NCI-H460 (cell line): ENCODE measurements at places on chromosomes 11 and 22. TPM values are rescaled to one million over a fixed set of nuclear protein-coding genes. Genes with fewer than 3 reads are reported as not detected.

- DNase-seq: no peak
These were observed 617 bp upstream of the ARHGAP20 start for GRCh38 chr11:110712659-110713448.

- DNase-seq: no peak
These were observed 155.4 kb downstream of the DBX1 start for GRCh38 chr11:20004866-20005265.

The PLA2G6 gene
- total RNA-seq: 6.8 and 7.5 TPM in 2 replicates

- DNase-seq: peak; percentile 12
These were observed 43.6 kb upstream of the POU2AF1 start for GRCh38 chr11:111422494-111423249.

DNA sequence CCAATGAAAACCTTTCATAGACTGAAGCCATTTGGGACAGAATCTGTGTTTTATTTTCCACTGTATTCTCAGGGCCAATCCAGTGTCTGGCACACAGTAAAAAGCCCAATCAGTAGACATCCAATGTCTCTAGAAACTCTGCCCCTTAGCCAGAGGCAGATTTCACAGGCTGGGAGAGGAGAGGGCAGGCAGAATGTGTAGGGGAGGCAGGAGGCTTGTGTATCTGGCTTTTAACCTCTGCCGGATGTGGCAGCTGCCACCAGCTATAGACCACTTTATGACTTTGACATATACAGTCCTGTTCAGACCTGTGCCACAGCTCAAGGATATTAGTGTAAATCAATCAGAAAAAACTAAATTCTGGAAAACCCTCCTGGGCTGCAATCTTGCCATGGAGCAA is 4.4 kb downstream of the EXPH5 start:
- DNase-seq: no peak

The RASD2 gene
- 0.02 TPM in 1 of 2 replicates, not detected in the other for total RNA-seq

The POU2AF1 gene
- not detected in 2 replicates for total RNA-seq

The RPLP2 gene
- total RNA-seq: 1,205 and 1,442 TPM in 2 replicates

DNA sequence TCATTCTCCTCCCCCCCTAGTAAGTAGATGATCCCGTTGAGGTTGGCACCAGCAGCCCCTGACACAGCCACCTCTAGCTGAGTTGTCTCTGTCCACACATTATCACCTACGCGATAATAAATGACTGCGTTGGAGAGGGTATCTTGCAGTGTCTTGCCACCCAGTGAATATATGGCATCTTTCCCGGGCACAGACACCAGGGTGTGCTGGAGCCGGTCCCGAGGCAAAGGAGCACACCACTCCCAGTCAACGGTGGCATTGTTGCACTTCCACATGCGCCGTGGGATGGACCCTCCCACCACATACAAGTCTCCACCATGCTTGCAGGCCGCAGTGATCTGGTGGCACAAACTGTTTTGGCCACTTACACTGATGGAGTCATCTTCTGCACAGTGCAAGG is 5.4 kb downstream of the KBTBD4 start:
- DNase-seq: no peak

DNA sequence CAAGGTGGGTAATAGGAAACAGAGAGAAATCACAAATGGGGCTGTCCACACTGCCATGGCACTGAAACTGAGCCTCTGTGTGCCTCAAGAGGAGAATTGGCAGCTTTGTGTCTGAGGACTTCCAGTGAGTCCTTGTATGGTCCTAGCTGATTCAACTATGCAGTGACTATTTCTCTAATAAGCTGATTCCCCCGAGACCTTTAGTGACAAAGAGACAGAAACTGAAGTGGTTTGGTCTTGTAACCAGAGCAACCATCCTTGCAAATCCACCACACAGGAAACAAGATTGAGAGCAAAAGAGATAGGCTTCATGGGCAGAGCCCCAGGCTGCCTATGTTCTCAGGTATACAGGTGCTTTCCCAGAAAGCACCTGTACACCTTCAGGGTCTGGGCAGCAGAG is 1038.5 kb downstream of the NTM start:
- no peak for DNase-seq

GRCh38 chr11:130633466-130633865 is 185.0 kb downstream of the ADAMTS15 start:
- no peak for DNase-seq

DNA sequence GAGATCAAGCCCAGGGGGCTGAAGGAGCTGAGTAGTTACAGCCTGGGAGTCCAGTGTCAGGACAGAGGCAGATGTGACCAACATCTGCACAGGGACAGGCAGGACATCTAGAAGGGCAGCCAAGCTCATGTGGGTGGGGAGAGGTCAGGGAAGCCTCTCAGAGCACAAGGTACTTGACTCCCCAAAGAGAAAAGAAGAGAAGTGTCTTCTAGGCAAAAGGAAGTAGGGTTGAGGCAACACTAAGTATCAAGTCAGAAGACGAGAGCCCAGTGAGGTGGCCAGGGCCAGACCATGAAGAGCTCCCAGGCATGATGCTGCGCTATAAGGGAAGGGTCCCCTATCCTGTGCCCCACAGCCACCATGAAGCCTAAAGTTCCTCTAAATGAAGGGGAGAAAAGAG is 21.5 kb downstream of the RPL27A start:
- DNase-seq: no peak

The DBX1 gene
- not detected in 2 replicates for total RNA-seq

The HTR3A gene
- not detected in 2 replicates for total RNA-seq

- DNase-seq: no peak
These were observed 1053.8 kb downstream of the LRRC4C start for GRCh38 chr11:40405614-40406013.

The C11orf52 gene
- 0.25 TPM in 1 of 2 replicates, not detected in the other for total RNA-seq

The SUSD2 gene
- 0.02 TPM in 1 of 2 replicates, not detected in the other for total RNA-seq

The CBLIF gene
- not detected in 2 replicates for total RNA-seq

The TPBGL gene
- total RNA-seq: not detected in 2 replicates

GRCh38 chr22:45224988-45225731 is 15.5 kb downstream of the KIAA0930 start:
- no peak for DNase-seq

The FGF3 gene
- not detected in 2 replicates for total RNA-seq

DNA sequence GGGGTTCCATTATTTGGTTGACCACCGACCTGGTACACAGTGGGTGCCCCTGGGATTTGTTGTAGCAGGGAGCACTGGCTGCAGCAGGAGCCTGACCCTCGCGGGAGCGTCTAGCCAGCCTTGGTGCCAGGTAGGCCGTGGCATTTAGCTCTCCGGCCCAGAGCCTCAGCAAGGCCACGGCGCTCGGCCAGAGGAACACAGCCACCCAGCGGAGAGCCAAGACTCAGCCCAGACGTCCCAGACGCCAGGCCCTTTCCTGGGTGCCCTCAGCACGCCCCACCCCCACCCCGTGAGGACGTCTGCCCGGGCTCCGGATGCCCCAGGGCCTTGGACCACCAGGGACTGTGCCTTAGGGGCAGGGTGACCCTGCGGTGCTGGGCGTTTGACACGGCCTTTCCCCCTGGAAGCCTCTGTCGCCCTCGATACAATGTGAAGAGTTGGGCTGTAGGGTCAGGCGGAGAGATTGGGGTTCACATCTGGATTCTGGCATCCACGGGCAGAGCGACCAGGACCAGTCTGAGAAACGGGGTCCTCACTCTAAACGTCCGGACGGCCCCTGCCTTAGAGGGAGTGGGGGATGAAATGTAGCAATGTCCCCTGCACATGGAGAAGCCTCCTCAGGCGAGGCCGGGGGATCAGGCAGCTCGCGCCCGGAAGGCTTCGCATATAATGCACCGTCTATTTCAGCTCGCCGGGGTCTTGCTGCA is 99.2 kb upstream of the FGF3 start:
- no peak for DNase-seq

GRCh38 chr11:46389450-46390330 is 1.9 kb downstream of the CHRM4 start:
- peak; percentile 42 for DNase-seq

- no peak for DNase-seq
These were observed 6.4 kb downstream of the MYEOV start for GRCh38 chr11:69300120-69301060.

The CHRM1 gene
- not detected in 2 replicates for total RNA-seq

The CHADL gene
- total RNA-seq: 0.09 and 0.15 TPM in 2 replicates

The CENPM gene
- total RNA-seq: 20.7 and 22.9 TPM in 2 replicates

The RASL10A gene
- total RNA-seq: not detected in 2 replicates
